ENCODE measurements at places on chromosomes 11 and 22.

DNA sequence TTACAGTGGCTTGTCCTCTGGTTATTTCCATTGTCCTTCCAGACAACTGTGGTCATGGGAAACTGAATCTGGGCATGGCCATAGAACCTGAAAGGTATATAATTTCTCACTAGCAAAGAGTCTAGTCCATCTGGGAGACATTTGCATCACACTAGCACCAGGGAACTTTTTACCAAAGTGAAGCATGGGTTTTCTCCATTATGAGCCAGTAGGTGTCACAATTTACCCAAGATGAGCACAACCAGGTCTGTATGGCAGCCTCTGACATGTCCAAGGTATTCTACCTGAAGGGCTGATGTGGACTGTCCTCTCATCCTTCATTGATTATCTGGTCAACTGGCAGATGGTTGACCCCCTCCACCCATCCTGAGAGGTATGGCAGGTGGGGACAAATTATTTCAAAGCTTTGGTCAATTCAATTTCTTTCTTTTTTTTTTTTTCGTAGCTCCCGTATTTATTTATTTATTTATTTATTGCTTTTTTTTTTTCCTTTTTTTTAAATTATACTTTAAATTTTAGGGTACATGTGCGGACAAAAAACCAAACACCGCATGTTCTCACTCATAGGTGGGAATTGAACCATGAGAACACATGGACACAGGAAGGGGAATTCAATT lies 425.9 kb downstream of the TMEM135 start:
- DNase-seq = peak; percentile 75

GRCh38 chr11:119012629-119013170 lies 5.4 kb downstream of the RPS25 start:
- DNase-seq = no peak

GRCh38 chr11:134738581-134738980 lies 326.5 kb upstream of the B3GAT1 start:
- no peak for DNase-seq

DNA sequence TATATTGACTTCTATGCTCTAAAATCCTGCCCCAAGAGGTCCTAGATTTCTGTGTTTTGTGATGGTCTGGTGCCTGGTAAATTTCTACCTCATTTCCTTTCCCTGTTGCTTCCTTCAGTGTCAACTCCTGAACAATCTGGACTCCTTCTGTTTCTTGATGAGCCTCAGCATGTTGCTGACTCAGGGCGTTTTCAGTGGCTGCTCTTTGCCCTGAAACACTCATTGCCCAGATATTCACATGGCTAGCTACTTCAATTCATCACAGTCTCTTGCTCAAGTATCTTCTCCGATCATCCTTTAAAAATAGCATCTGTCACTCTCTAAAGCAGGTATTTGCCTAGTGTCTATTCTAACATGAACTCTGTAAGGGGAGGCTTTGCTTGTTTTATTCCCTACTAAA lies 526.3 kb upstream of the RAG2 start:
- DNase-seq = no peak

- no peak for DNase-seq
These were observed 49.5 kb downstream of the PRR5L start for GRCh38 chr11:36345535-36346141.

DNA sequence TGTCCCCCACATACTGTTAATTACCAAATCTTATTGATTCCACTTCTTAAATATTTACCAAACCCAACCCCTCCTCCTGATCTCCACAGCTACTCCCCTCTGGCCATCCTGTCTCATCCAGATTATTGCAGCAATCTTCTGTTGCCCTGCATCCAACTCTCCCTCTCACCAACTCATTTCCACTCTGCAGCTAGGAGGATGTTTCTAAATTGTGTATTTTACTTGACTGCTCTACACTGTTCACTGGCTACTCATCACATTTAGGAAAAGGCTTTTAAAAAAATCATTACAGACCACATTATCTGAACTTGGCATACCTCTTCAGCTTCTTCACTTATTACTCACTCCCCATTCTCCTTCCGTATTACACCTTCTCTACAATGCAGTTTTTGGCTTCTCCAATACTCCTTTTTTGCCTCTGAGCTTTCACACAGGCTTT lies 117.9 kb downstream of the ATG16L2 start:
- no peak for DNase-seq

DNA sequence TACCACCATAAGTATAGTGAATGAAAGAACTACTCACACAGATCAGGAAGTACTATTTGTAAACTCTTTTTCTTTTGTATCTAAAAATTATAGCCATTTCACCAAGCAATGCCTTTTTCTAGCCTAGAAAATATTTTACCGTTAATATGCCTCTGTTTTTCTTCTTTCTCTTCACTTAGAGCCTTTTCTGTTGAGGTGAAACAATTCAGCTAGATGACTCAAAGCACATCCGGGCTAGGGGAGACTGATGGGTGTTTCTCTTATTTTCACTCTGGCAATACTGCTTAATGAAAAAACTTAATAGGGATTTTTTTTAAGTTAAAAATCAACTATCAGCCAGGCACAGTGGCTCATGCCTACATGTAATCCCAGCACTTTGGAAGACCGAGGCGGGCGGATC lies 93.3 kb downstream of the SGSM3 start:
- DNase-seq = peak; percentile 65

DNA sequence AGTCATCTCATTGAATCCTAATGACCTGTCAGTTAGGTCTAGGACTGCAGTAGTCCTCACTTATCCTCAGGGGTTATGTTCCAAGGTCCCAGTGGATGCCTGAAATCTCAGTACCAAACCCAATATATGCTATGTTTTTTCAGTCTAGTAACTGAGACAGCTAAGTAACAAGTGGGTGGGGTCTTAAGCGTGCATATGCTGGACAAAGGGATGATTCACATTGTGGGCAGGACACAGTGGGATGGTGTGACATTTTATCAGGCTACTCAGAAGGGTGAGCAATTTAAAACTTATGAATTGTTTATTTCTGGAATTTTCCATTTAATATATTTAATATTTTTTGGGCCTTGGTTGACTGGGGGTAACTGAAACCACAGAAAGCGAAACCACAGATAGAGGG lies 29.0 kb downstream of the DDX10 start:
- no peak for DNase-seq

DNA sequence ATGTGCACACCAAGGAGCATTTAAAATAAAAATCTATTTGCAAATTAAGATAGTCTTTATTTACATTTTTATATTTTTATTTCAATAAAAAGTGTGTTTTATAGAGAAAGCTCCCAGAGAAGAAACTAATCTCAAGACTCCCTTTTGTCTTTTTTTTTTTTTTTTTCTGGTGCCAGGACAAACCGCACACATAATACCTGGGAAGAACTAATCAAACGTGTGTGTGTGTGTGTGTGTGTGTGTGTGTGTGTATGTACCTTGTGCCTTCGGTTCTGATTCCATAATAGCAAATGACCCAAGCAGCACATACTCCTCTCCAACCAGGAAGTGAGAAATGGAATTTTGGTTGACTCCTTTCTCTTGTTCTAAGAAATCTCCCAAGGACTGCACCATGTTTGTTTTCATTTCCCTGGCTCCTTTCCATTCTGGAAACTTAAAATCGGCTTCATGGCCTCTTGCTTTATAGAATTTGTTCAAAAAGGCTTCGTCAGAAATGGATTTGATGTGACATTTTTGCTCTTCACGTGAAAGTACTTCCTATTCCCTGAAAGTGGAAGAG lies 65.3 kb downstream of the ST3GAL4 start:
- DNase-seq = no peak

- no peak for DNase-seq
These were observed 29.2 kb downstream of the RASSF10 start for GRCh38 chr11:13038366-13038765.

GRCh38 chr11:125329786-125330185 lies 165.2 kb downstream of the PKNOX2 start:
- no peak for DNase-seq

DNA sequence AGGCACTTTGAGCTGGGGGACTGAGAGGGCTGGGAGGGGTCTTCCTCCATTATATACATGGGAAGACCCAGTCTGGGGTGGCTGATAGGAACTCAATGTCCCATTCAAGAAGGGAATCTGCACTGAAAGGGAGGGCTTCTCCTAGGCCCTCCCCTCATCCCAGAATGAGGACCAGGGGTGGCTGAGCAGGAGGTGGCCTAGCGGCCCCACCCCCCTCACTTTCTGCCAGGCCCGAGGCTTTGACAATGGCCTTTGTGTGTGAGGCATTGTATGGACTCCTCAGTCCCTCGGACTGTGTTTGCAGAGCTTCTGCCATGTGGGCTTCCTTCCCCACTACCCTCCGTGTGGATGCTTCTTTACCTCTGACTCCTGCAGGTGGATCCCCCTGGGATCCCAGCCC lies 65.7 kb downstream of the NECTIN1 start:
- no peak for DNase-seq

DNA sequence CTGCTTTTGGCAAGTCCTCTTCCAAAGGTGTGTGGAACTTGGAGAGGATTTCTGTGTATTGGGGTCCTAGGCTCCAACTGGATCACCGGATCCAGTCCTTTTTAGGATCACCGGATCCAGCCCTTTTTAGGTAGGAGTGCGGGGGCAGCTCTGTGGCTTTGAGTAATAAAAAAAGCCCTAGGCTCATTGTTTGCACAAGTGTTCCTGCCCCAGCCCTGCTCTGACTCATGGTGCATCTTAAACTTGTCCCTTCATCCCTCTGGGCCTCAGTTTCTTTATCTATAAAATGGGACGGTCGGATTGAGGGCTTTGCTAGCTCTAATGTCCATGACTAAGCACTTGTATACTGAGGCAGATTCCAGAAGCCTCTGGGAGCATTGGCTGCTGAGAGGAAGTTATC lies 22.7 kb upstream of the CD44 start:
- no peak for DNase-seq
